ENCODE measurements at places on chromosomes 4 and X.

DNA sequence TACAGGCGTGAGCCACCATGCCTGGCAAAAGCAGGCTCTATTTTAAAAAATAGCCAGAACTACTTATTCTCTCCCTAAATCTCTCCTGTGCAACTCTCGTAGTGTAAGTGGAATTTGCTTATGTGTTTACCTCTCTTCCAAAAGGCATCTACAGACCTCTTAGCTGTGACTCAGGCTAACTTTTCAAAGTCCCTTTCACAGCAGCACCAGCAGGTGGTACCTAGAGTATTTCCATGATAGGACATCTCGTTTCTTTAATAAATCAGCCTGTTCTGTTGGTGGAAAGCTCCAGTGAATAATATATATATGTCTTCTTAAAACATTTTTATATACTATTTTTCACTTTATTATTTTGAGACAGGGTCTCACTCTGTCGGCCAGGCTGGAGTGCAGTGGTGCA lies 89.0 kb downstream of the NSUN7 start:
- no peak for DNase-seq

DNA sequence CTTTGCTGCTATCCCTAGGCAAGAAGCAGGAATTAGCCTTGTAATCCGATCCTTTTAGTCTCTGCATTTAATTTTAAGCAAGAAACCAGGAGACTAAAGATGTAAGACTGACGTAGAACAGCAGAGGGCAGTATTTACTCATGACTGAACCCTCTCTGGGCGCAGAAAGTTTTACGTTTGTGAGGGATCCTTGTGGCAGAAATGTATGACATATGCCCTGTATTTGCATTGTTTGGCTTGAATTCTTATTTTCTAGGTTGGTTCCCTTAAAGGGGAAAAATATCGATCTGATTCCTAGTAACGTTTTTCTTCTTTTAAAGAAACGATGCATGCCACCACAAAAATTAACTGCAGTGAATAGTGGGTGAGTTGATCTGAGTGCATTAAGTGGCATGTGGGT lies 1.3 kb upstream of the FAT4 start:
- DNase-seq, result no peak

GRCh38 chr4:35229021-35229420 lies 1015.3 kb downstream of the ARAP2 start:
- no peak for DNase-seq

GRCh38 chrX:150775569-150776350 lies 82.6 kb downstream of the MTMR1 start:
- no peak for DNase-seq

GRCh38 chr4:185559915-185560281 lies 24.6 kb upstream of the PDLIM3 start:
- no peak for DNase-seq

All from activated CD4-positive, alpha-beta T cell treated with anti-CD3 and anti-CD28 coated beads for 24 hours (primary cell).